ENCODE measurements at places on chromosomes 7 and 10.
A peak's percentile ranks its signal among the peaks of the same experiment; 100 is the strongest.

DNA sequence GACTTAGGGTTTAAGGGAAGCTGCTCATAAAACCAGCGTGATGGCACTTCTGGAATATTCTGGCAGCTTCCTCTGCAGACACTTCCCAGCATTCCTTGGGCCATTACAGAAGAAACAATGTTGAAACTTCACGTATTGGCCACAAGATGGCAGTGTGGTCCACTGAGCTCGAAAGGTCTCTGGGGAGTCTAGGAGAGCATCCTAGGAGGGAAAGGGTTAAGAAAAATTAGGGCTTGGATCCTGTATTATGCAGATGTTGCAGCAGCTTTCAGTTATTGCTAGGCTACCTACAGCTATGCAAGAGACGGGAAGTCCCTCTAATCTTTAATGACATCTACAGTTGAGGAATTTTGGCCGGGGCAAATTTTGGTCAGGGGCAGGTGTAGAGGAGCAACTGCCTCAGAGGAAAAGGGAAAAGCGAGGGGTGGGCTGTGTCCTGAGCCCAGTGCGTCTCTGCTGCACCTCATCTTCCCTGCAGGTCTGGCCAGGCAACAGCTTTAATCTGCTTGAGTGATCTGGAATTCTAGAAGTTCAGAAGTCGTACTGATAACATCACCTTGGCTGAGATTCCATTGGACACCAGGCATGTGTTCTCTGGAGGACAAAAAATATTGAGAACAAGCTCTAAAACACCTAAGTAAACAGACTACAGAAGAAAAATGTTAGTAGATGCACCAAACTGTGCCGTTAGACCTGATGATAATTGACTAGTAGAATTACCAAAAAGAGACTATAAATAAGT lies 220.8 kb upstream of the PRSS58 start:
- ATAC-seq, result peak; percentile 69

DNA sequence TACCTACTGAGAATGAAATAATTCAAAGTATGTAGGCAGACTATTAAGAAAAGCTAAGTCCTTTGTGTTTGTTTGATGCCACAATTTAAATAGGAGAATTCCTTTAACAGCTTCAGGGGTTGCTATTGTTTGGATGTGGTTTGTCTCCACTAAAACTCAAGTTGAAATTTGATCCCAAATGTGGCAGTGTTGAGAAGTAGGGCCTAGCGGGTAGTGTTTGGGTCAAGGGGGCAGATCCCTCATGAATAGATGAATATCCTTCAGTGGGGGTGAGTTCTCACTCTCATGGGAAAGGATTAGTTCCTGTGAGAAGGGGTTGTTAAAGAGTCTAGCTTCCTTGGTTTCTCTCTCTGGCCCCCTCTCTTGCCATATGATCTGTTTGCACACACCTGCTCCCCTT lies 97.0 kb downstream of the HGF start:
- ATAC-seq, result no peak

GRCh38 chr7:3194501-3195141 lies 106.4 kb upstream of the SDK1 start:
- ATAC-seq, result no peak

DNA sequence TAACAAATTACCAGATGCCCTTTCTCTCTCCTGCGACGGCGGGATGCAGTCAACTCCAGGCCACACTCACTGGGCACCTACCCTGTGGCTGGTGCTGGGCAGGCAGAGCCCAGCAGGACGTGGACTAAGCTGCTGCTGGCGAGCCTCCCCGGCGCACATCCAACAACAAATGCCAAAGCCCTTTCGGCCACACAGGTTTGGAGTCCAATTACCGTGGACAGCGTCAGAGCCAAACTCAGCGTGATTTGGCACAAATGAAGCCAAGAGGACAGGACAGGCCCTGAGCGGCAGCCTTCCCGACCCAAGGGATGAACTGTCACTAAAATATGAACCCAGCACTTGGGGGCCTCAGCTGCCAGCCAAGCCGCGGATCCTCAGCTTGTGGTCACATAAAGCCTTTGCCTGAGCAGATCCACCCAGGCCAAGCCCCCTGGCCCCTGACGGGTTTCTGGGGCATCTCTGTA lies 28.4 kb downstream of the DAGLB start:
- no peak for ATAC-seq

GRCh38 chr7:75559355-75559975 lies 67.3 kb downstream of the SPDYE5 start:
- no peak for ATAC-seq

GRCh38 chr10:123997013-123997412 lies 96.4 kb downstream of the CHST15 start:
- ATAC-seq, result no peak

DNA sequence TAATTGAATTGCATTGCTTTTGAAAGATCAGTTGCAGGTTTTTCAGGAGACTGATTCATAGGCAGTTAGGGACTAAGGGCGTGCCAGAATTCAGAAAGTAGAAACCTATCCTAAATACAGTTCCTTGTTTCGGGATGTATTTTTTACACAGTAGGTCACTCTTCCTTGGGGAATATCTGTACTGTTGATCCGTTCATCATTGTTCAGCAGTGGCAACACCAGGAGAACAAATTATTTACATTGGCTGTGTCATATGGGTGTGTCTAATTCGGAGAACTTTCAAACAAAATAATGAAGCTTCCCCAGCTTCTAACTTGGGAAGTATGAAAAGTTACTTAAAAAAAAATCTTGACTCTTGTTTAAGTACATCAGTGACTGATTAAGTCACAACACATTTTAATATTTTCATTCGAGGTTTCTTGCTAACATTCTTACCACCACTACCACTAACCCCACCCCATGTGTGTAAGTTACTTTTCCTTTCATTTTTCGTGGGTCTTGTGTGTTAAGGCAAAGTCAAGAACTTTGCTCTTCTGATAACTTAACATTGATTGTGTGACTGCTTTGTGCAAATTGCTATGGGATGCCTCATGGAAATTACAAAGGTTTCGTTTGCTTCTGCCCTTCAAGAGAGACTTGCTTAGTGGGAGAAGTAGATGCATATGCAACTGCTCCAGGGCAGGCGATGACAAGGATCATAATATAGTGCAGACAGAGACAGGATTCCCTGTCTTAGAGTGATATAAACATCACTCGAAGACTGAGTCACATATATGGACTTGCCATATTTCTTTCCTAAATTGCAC lies 43.8 kb upstream of the RPA3 start:
- ATAC-seq, result peak; percentile 84

DNA sequence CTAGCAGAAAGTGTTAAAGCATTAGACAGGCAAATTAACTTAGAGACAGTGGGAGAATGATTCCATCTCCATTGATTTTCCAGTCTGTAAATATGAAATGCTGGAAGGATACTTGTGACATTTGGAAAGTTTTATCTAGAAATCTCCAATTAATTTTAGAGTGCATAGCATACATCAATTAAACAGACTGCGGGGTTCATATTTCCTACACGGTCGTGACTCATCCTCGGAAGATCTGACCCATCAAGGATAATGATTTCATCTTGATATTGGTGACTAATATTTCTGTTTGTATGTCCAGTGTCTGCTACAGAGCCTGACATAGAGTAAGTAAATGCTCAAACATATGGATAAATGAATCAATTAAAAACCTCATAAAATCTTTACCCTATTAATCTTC lies 474.9 kb downstream of the KCNMA1 start:
- ATAC-seq, result no peak

GRCh38 chr10:12643279-12643678 lies 293.9 kb downstream of the CAMK1D start:
- ATAC-seq, result no peak

GRCh38 chr10:99329304-99329553 lies at the start of gene CNNM1:
Gene CNNM1 (plus strand): TSS chr10:99329356. CDS start chr10:99329388, 32 bp downstream.
- ATAC-seq, result peak; percentile 65

GRCh38 chr10:42916974-42917373 lies 134.4 kb downstream of the BMS1 start:
- ATAC-seq, result no peak

All from esophagus mucosa (tissue), 1 donor.